ENCODE measurements at places on chromosomes 11 and 22.
A peak's percentile ranks its signal among the peaks of the same experiment; 100 is the strongest.

DNA sequence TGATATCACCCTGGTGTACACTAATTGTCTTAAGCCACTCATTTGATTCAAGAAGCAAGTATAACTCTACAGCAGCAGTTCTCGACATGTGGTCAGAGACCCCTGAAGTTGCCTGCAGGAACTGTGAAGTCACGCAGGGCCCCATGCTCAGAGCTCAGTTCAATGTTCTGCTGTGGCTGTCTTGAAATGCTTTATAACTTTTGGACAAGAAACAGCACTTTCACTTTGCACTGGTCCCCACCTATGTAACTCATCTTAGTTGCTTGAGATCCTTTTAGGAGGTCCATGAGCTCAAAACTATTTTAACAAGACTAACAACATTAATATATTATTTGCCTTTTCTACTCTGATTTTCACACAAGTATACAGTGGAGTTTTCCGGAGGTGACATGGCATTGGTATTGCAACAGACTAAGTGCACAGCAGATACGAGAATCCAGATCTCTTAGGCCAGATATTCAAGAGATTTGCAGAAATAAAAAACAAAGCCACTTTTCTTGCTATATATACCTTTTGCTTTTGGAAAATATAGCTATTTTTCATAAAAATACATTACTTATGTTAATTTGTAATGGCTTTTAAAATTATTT lies 64.8 kb downstream of the PRR5L start:
- DNase-seq = no peak

- DNase-seq = no peak
These were observed 6.2 kb downstream of the SYT12 start for GRCh38 chr11:67029146-67029545.

GRCh38 chr22:38465673-38466490 lies 2.0 kb upstream of the KDELR3 start:
- DNase-seq = no peak

- no peak for DNase-seq
These were observed 34.9 kb downstream of the SCUBE1 start for GRCh38 chr22:43308060-43308830.

GRCh38 chr11:119970555-119971304 lies 167.2 kb downstream of the TRIM29 start:
- no peak for DNase-seq

- no peak for DNase-seq
These were observed 1021.2 kb downstream of the TBC1D22A start for GRCh38 chr22:47783433-47784366.

DNA sequence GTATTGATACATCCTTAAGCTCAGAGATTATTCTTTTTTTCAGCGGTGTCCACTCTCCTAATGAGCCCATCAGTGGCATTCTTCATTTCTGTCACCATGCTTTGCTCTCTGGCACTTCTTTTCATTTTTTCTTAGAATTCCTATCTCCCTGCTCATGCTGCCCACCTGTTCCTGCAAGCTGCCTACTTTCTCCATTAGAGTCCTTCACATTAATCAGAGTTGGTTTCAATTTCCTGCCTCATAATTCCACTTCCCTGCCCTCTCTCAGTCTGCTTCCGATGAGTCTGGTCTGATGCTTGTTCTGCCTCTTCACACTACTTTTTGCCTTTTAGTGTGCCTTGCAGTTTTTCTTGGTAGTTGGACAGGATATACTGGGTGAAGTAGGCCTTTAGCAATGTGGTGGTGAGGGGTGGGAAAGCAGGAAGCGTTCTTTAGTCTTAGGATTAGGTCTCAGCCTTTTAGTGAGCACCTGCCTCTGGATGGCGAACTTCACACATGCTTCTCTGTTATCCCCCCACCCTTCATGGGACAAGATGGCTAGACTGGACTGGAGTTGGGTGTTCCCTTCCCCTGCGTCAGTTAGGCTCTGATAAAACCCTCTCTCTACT lies 53.6 kb downstream of the CECR2 start:
- no peak for DNase-seq

DNA sequence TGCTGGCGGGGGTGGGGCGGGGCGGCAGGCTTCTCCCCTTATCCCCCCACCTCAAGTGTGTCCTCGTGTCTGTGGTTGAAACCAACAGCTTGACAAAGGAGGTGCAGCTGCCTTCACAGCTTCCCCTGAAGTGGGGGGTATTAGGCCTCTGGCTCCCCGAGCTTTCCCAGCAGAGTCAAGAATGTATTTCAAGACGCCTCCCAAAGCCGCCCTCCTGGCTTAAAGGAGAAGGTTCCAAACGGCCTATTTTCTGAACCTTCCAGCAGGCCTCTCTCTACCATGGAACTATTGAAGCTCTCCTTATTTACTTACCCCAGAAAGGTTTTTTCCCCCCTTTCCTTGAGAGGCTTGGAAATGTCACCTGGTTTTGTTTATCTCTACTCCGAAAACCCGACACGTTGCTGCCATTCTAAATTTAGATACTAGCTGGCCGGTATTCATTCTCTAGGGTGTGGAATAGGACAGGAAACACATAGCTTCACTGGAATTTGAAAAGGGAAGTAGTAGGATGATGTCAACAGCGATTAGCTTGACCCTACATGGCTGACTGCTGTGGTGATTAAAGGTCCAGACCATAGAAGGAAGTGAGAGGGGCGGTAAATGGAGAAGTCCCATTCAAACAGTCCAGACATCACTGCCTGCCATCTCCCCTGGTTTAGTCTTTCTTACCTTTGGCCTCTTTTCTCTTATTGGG lies 671 bp upstream of the PICALM start:
- DNase-seq = peak; percentile 11

DNA sequence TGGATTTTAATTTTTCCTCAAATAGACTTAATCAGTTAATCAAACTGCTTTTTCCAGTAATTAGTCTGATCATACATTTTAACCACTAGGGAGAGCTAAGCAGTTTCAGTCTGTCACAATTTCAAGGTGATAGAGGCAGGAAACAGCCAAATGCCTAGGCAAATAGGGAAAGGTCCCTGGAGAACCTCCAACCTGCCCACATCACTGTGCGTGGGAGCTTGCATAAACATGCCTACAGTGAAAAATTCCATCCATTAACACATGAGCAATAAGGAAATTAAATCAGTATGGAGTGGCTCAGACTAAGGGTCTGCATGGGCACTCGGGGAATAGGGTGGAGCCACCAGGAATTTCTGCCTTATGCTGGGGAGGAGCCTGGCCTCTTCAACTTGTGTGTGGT lies 74.6 kb downstream of the AASDHPPT start:
- DNase-seq = peak; percentile 39

- no peak for DNase-seq
These were observed 5.4 kb downstream of the LARGE2 start for GRCh38 chr11:45927684-45928413.

DNA sequence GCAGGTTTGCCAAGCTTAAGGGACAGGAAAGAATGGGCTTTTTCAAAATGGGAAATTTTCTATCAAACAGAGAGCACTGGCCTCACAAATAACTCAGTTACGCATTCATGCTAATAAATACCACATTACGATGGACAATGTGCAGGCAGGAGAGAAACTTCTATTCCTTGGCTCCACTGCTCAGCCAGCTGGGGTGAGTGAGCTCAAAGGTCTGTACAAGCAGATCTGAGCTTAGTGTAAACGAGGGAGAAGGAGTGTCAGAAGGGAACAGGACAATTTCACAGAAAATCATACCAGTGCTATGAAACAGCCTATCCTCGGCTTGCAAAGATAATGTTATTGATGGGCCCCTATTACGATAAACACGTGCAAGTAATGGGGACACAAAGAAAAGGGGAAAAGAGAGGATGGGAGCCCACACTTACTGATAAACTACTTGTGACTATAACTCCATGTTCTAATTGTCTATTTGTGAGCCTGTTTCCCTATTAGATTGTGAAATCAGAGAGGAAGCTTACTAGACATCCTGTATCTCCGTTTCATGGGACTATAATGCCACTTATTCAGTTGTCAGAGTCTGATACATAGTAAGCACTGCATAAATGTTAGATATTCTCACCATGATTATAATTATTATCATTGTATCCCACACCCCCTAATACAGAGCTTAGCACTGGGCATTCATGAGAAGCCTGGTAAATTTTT lies 46.3 kb downstream of the AMOTL1 start:
- DNase-seq = no peak

DNA sequence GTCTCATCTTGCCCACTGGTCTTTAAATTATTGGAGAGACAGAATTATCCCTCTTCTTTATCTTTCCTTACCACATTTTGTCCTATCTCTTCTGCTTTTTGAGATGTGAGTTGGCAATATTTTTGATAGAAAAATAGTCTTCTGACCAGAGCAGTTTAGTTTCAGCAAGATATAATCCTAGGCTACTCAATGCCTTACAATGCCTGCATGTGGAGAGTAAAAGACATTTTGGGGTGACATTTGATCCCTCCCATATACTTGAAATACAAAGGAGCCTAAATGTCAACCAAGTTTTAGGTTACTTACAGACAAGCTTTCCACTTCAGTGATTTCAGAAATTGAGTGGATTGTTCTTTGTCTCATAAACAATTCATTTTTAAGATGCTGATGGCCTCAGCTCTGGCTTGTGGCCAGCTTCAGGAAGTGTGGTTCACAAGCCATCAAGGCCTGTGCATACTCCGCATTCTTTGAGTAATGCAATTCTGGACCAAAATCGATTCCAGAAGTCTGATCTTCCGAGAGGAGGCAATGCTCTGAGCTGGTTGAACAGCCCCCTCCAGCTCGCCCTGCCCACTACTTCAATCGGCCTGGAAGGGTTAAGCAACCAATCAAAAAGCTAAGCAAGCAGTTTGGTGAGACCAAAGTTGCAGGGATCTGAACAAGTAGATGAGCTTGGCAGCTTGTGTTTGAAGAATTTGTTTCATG lies 274.4 kb downstream of the BLID start:
- DNase-seq = no peak

GRCh38 chr22:33261699-33262098 lies 203.5 kb upstream of the SYN3 start:
- no peak for DNase-seq
